ENCODE measurements at places on chromosomes 6 and 20.
A peak's percentile ranks its signal among the peaks of the same experiment; 100 is the strongest.

DNA sequence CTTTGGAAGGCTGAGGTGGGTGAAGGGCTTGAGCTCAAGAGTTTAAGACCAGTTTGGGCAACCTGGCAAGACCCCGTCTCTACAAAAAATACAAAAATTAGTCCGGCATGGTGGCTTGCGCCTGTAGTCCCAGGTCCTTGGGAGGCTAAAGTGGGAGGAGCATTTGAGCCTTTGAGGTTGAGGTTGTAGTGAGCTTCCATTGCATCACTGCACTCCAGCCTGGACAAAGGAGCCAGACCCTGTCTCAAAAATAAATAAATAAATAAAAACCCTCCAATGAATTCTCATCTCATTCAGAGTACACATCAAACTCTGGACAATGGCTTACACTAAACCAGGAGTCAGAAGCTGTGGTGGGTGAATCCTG, 31.8 kb downstream of the B4GALT5 start:
- no peak for DNase-seq

- DNase-seq, result no peak
These were observed 1.1 kb downstream of the GNL1 start for GRCh38 chr6:30554962-30555815.

GRCh38 chr6:50699051-50699775, 14.1 kb upstream of the TFAP2D start:
- no peak for DNase-seq

DNA sequence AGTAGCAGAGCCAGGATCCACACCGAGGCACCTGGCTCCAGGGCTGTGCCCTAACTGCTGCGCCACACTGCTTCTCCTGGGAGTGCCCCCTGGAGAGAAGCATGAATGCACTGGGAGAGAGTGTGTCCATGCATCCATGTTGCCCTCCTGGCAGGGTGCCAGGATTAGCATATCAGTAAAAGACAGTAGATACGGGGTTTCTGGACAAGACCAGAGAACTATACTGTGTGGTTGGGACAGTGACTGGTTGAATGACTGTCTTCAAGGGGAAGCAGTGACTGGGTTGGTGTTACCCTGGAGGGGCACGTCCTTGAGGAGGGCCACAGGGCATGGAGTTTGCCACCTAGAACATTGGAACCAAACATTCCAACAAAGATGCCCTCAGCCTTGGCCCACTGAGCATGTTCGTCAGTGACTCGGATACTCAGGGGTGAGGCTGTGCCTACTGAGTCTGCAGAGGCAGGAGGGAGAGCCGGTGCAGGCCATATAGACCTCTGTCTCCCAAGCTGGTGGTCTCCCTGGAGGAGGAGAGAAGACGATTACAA, 288.8 kb downstream of the CDC5L start:
- DNase-seq, result no peak

- peak; percentile 45 for DNase-seq
These were observed 197.4 kb upstream of the KCNG1 start for GRCh38 chr20:51220293-51220706.

DNA sequence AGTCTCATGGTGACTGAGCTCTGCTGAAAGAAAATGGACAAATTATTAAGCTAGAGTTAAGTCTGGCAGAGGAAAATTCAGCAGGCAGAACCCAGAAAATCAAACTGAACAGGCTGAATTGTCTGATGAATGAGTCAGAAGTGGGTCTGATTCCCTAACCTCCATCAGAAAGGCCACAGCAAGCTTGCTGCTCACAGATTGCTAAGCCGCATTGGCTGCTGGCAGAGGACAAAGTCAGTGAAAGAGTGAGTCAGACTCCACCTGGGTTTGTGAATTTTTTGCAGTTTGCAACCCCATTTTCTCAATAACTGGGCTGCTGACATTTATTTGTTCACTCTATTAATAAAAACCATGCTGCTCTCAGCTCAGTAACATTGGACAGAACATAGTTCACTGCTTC, 191.3 kb downstream of the EPM2A start:
- no peak for DNase-seq

DNA sequence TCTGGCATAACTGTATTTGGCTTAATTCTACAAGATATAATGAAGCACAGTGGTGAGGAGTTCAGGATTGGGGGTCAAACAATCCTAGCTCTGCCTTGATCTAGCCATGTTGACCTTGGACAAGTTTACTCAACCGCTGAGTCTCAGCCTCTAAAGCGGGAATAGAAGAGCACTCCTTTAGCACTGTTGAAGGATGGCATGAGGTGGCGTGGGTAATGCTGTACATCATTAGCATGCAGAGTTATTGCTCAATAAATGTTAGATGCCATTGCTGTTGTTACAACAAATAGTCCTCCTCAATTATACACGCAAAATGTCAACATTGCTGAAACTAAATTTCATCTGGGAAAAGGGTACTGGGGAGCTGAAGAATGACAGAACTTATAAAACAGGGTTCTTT, 78.6 kb downstream of the KIF13A start:
- DNase-seq, result no peak

DNA sequence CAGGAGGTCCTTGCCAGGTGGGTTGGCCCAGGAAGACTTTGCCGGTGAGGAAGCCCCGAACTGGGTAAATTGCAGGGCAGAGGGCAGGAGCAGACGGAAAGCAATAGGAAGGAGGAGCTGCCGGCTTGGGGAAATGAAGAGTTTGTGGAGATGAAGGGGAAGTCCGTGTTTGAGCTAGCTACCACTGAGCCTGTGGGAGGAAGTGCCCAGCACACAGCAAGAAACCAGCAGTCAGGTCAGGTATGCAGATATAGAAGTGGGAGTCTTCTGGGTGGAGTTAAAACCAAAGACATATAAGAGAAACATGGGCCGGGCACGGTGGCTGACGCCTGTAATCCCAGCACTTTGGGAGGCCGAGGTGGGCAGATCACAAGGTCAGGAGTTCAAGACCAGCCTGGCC, 34.7 kb downstream of the CD24 start:
- no peak for DNase-seq

- no peak for DNase-seq
These were observed 267.6 kb upstream of the ZFP64 start for GRCh38 chr20:52459150-52459549.

All from activated CD4-positive, alpha-beta T cell treated with anti-CD3 and anti-CD28 coated beads, Interleukin-2, amount 50 U/mL, for 24 hours (primary cell).